Activated CD8-positive, alpha-beta memory T cell treated with anti-CD3 and anti-CD28 coated beads for 4 hours (primary cell): ENCODE measurements at places on chromosomes 13 and 19.

DNA sequence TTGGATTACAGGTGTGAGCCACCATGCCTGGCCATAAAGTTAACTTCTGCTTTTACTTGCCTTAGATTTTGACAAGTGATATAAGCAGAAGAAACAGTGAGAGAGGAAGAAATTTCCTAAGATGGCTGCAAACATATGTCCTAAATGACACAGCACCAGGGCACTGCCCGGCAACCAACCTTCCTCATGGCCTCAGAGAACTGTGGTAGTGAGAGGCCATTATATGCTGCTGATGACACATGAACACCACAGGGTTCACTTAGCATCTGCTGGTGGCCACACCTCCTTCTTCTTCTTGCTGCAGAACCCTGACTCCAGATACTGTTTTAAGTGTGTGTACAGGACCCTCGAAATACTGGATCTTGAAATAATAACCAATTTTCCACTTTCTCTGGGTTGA lies 88.2 kb downstream of the KCTD12 start:
- DNase-seq, result no peak

- DNase-seq, result no peak
Observed at GRCh38 chr19:53864308-53864836, 3.3 kb upstream of the MYADM start.

GRCh38 chr19:51090471-51090870 lies 7.8 kb upstream of the KLK14 start:
- DNase-seq, result no peak

GRCh38 chr19:38888876-38889275 lies 10.5 kb downstream of the SIRT2 start:
- DNase-seq, result no peak

DNA sequence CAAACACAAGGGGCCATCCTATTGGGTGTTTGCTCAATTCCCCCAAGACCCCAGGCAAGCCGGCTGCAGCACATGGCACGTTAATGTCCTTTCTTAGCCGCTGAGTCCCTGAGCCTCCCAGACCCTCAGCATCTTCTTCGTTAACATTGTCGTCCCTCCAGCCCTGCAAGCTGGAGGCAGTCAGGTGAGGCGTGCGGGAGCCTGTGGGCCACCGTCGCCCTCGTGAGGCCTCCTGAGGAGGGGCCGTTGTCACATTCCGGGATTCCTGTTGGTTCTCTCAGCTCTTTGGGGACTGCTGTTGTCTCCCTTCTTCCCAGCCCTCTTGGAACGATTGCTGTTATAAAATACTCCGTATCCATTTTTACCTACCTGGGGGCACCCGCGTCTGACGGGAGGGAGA lies 140.6 kb downstream of the KDM4B start:
- DNase-seq, result no peak

DNA sequence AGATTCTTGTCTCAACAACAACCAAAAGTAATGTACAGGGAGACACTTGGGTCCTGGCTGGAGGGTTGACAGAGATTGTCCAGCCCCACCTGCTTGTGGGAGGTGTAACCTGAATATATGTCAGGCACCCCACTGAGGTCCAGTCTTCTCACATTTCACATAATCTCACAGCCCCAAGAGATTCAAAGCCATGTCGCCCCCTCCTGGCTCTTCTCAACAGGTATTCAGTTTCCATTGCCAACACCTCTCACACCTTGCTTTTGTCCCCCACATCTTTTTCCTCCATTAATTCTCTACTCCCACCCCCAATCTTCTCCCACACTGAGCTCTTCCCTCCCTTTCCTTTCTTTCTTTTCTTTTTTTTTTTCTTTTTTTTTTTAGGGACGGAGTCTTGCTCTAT lies 11.2 kb downstream of the UNC13A start:
- DNase-seq, result no peak

DNA sequence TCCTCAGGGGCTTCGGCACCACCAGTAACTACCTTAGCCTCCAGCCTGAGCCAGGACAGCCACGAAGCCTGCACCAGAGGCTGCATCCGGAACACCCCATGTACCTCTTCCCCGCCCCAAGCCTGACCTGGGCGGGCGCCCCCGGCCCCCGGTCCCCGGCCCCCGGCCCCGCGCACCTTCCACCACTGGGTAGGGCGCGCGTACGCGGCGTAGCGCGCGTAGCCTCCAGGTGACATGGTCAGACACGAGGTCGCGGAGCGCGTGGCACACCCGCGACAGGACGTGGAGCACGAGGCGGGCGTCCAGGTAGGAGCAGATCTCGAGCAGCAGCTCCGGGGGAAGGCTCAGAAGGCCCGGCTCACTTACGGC lies 450 bp downstream of the FBXW9 start:
- DNase-seq, result no peak

DNA sequence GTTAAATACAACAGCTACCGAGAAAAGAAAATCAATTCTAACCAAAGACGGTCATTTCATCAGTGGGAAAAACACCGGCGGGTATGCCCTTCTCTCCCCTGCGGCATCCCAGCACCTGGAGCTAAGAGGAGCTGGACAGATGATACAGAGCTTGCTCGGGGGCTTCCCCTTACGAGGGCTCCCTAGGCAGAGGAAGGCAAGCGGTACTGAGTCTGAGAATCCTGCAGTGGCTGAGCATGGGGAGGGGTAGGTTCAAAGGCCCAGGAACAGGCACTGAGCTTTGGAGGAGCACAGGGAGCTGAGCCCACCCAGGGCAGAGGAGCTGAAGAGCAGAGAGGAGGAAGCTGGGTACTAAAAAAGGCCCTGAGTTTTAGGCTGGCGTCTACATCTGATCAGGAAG lies 12.7 kb downstream of the STK24 start:
- no peak for DNase-seq

DNA sequence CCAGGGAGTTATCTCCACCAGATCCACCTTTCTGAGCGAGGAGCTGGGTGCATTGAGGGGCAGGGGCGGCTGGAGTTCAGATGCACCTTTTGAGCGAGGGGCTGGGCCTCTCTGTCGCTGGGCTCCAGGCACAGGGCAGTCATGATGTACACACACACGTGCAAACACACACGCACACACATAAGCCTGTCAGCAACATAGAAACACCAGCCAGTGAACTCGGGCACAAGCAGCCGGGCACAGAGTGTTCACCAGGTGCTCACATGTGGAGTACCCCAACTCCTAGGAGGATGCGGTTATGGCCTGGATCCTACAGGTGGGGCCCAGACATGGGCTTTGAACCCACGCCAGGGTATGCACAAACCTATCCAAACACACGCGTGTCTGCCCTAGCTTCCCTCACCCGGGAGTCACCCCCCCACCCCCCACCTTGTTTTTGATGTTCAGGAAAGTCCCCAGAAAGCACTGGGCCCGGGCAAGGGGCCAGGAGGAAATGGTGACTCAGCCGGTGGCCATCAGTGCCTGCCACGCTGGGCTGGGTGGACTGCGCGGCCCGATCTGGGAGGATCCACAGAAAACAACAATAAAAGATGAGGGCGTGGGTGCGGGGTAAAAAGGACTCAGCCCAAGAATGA lies 13.3 kb downstream of the ARRDC2 start:
- peak; percentile 43 for DNase-seq

- no peak for DNase-seq
Observed at GRCh38 chr13:51347099-51347498, 7.6 kb downstream of the SERPINE3 start.

GRCh38 chr19:29665826-29666577 lies 741 bp downstream of the PLEKHF1 start:
- DNase-seq, result no peak
